Trophoblast cell (in vitro differentiated cells and primary cell): ENCODE measurements at places on chromosomes 7 and 10.

GRCh38 chr10:71312811-71313789 is 6.0 kb upstream of the SLC29A3 start:
- no peak for DNase-seq

GRCh38 chr10:3093996-3094395 is 26.6 kb downstream of the PFKP start:
- DNase-seq: no peak

- no peak for DNase-seq
Observed at GRCh38 chr7:27051451-27051850, 44.3 kb downstream of the HOXA1 start.

GRCh38 chr10:111879969-111880368 is 303.6 kb downstream of the GPAM start:
- no peak for DNase-seq

DNA sequence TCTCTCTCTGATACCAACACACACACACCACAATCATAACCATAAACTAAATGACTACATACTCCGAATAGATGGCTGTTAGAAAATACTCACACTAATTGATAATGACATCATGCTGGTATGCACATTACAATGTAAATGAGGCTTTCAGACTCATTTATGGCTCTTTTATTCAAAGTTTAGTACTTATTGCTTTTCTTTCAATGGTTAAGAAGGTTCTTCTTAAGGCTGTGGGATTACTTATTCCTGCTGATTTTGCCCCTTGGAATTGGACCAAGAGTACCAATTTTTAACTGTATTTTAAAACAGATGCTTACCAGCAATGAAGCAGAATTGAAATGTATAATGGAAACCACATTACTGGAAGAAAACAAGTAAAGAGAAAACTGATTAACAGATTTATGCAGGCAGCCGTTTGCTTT is 20.6 kb upstream of the CABCOCO1 start:
- no peak for DNase-seq

DNA sequence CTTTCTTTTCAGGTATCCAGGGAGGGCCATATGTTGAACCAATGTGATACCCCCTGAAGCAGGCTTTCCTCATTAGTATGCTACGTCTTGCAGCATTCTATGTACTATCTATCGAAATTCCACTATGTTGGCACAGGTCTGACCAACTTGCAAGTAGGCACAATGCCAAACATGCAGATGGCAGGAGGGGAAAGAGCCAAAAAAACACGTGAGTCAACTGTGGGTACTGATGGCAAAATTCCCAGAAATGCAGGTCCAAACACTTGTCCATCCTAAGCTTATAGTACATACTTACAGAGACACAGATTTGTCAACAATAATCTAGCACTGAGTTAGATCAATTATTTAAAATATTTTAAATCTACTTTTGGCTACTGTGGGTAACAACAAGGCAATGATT is 394.9 kb downstream of the DGKB start:
- no peak for DNase-seq

- DNase-seq: peak; percentile 85
Observed at GRCh38 chr7:16918288-16918895, 36.6 kb upstream of the AGR3 start.

GRCh38 chr10:2958659-2959058 is 108.7 kb upstream of the PFKP start:
- DNase-seq: no peak

DNA sequence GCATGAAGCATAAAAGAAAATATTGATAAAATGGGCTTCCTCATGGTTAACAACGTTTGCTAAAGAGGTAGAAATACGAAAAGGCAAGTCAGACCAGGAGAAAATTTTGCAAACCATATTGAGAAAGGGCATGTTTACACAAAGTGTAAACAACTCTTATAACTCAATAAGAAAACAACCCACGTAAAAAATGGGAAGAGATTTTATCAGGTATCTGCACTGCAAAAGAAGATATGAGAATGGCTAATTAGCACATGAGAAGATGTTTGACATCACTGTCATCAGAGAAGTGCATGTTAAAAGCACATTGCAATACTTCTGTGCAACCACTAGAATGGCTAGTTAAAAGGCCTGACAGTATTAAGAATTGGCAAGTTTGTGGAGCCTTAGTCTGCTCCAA is 99.5 kb downstream of the VPS50 start:
- DNase-seq: no peak

DNA sequence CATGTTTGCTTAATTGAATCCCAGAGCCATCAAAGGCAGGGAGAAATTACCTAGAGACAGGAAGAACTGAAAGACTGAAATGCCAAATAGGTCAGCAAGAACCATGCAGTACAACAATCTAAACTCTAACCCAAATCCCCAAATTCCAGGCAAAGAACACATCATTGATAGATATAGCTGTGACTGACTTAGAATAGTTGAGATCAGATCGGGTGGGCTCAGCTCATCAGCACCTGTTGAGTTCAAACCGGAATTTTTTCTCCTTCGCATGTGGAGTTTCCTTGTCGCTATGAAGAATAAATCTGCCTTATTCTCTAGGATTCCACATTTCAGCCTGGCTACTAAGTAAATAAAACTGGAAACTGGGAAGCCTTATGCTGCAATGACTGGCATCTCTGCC is 1.4 kb downstream of the ANKMY2 start:
- no peak for DNase-seq

GRCh38 chr7:36852017-36852416 is 127.7 kb upstream of the AOAH start:
- DNase-seq: no peak

DNA sequence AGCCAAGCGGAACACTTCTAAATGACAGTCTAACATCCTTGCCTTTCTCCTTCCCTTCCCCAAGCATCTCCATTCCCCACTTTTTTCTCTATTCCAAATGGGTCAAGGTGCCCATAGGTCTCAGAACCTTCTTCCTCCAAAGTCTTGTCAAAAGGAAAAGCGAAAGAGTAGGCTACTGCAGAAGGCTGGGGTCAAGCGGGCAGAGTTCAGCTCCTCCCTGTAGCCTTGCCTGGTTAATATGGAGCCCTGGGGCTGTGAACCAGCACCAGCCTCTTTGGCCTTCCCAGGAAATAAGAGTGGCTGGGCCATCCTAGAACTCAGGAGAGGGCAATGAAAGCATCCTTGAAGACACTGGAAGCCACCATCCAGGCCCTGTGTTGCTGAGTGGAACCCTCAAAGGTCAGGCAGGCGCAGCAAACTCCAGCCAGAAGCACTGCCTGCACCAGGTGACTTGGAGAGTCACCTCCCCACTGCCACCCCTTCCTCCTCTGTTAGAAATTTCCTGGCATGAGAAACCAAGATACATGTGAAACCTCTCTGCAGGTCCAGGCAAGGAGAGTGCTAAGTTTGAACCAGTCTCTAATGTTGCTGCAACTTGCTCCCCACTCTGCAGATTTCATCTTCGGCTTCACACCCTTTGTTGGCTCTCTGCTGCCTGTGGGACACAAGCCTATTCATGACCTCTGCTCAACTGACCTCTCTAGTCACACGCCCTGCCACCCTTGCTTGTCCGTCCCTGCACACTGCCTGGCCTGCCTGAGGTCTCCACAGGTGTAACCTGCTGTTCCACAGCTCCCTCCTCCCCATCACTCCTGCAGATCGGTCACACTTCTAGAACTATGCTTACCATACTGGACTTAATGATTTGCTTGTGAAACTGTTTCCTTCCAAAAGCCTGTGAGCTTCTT is 74.9 kb downstream of the SH3PXD2A start:
- no peak for DNase-seq

GRCh38 chr7:158282461-158283001 is 305.1 kb downstream of the PTPRN2 start:
- no peak for DNase-seq

DNA sequence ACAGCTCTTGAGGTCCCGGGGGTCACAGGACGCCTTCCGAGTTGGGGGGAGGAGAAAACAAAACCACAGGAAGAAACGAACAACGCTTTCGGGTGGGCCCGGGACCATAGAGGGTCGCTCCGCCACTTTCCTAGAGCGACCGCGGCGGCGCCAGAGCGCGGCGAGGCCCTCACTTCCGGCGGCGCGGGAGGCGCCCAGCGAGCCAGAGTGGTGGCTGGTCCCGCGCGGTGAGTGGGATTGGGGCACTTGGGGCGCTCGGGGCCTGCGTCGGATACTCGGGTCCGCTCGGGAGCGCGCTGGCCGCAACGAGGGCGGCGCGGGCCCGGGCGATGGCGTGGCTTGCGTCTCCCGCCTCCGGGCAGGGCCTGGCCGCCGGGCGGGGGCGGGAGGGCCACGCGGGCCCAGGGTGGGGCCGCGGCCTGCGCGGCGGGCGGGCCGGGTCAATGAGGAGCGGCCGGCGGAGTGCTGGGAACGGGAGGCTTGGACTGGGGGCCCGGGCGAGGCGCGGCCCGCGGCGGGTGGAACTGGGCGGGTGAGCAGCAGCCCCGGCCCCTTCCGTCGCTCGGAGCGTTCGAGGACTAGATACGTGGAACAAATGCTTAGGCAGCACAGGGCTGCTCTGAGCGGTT is at the start of gene ZNF22:
Gene ZNF22, plus strand, starts transcription at position 172 of the 629 bp plus-strand sequence. CDS start 2,446 bp downstream, outside the sequence.
- DNase-seq: peak; percentile 57

DNA sequence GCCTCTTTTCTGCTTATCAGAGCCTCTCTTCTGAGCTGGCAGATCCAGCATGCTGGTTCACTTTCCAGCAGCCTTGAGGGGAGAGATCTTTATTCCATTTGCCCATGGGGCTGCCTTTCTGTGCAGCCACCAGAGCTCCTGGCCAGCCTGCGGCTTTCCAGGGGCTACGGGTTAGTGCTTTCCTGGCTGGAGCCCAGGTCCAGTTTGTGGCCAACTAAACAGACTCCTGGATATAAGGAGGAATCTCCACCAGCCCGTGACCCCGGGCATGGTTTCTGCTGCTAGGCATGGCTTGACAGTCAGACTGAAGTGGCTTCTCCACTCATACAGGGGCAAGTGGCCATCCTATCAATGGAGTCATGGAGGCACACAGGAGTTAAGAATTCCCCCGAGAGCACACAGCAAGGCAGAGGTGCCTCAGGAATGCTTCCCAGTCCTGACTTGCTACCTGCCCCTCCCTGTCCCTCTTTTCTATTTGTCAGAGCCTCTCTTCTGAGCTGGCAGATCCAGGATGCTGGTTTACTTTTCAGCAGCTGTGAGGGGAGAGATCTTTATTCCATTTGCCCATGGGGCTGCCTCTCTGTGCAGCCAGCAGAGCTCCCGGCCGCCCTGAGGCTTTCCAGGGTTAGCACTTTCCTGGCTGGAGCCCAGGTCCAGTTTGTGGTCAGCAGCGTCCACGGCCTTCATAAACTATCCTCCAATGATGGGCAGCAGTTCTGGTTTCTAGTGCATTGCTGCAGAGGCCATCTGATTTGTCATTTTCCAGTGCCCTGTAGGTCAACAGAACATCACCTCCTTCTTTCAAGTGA is 35.9 kb downstream of the TSPAN15 start:
- DNase-seq: no peak

- no peak for DNase-seq
Observed at GRCh38 chr10:107970512-107970911, 806.0 kb upstream of the SORCS1 start.

- DNase-seq: no peak
Observed at GRCh38 chr10:47031211-47031900, 120.1 kb downstream of the PTPN20 start.

- DNase-seq: peak; percentile 7
Observed at GRCh38 chr10:111986079-111986478, 197.5 kb downstream of the GPAM start.

DNA sequence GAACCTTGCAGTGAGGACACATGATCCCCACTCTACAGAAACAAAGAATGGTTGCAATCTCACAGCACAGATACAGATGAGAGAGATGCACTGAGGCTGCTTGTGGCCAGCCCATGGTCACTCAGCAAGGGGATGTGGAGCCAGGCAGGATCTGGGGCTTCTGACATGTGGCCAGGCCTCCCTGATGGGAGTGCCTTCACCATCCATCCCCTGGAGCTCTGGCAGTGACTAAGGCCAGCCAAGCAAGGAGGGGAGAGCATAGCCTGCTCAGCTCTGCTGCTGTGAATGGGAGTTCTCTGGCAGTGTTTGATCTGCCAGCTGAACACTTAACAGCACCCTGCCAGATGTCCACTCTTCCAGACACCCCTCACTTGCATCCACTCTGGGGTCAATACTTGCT is 19.8 kb downstream of the C10orf71 start:
- no peak for DNase-seq

GRCh38 chr7:88431882-88432281 is 125.2 kb upstream of the STEAP4 start:
- no peak for DNase-seq

DNA sequence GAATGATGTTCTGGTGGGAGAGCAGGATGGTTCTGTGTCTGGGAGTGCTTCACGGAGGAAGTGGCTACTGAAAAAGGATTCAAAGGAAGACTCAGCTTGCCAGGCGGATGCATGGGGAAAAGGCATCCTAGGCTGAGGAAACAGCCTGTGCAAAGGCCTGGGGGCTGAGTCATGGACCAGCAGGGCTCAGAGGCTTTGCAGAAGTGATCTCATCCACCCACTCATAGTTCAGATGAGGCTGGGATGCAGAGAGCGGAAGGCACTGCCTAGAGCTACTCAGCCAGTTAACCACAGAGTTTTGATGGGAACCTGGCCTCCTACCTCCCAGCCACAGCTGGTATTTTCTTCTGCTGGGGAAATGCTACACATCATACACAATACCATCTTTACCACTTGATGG is 15.8 kb upstream of the ADAMTS14 start:
- peak; percentile 74 for DNase-seq

DNA sequence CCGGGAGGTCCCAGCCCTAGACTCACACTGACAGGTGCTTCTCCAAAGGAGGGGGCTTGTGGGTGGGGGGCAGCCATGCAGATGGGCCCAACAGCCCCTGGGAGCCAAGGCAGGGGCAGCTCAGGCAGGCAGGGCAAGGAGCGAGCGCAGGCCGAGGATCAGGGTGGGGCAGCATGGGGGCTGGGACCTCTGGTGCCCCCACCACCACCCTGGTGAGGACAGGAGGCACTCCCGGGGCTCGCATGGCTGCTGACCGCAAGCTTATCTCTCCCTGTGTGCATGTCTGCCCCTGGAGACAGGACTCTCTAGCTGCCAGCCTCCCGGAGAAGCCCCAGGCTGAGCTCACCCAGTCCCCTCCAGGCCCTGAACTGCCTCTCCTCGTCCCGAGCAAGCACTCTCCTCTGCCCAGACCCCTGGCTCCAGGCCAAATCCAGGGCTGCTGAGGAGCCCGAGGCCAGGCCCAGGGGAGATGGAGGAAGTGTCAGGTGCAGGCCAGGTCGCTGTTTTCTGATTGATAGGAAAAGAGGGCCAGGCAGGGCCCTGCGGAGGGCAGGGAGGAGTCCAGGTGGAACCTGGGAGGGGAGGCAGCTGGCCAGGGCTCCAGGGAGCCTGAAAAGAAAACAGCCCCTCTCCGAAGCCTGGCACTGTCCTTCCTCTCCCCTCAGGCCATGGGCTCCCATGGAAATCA is 39.0 kb downstream of the PDGFA start:
- no peak for DNase-seq
